ENCODE measurements at places on chromosomes 2 and 18.

DNA sequence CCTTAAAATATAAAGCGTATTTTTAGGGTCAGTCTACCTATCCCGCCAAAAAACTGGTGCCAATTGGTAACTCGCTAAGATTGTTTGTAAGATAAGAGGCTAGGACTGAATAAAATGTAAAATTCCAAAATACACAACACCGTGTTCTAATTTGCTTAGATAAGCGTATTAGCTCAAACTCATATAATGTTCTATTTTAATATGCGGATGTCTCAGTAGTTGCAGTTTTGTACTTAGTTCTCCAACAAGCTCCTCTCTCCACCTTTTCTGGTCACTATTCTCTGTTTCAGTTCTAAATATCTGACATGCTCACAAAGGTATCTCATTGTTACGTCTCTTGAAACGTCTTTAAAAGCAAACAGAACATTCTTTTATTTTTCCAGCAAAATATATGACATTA, 24.0 kb downstream of the NETO1 start:
- no peak for DNase-seq

DNA sequence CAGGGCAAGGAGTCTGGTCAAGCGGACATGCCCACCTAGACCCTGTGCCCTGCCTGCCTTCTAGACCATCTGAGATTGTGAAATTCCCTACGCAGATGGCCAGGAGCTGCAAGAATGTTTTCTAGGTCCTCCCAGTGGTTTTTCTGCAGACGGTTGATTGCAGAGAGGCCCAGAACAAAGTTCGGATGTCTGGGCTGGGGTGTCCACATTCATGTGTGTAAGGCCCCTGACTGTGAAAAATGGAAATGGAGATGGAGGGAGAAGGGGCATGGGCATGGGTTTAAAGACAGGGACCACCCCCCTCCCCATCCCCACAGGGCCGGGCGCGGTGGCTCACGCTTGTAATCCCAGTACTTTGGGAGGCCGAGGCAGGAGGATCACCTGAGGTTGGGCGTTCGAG, 11.8 kb downstream of the ARHGAP25 start:
- no peak for DNase-seq

DNA sequence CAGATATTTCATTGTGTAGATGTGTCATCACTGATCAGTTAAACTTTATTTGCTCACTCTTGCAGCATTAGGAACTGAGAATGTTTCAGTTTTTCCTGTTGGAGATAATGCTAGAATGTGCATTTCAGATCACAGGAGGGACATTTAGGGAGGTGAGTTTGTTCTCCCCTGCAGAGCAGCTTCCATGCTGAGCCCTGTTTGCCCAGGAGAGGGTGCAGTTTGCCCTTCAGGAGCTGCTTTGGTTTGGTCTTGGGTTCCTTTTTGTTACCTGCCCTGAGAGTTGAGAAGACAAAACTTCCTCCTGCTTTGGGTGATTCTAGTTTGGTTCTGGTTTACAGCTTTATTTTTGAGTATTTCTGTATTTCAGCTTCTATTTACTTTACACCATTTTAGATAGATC, 49.9 kb downstream of the DGKD start:
- peak; percentile 69 for DNase-seq

- DNase-seq, result peak; percentile 73
Measured at GRCh38 chr18:63970809-63971205, 926 bp downstream of the SERPINB8 start.

DNA sequence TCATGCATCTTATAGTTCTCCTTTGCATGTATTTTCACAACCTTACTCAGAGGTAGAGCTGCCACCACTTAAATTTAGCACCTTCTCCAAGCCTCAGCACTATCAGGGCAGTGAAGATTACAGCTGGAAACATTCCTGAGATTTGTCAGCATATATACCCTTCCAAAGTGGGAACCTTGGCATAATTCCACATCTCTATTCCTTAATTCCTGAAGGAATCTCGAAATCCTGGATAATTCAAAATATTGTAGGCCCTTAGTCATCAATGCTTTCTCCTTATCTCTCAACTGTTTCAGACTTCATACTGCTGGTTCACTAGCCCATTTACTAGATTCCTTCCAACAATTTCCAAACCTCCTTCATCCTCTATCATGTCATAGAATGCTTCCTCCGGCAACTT, 87.4 kb downstream of the ITSN2 start:
- no peak for DNase-seq

DNA sequence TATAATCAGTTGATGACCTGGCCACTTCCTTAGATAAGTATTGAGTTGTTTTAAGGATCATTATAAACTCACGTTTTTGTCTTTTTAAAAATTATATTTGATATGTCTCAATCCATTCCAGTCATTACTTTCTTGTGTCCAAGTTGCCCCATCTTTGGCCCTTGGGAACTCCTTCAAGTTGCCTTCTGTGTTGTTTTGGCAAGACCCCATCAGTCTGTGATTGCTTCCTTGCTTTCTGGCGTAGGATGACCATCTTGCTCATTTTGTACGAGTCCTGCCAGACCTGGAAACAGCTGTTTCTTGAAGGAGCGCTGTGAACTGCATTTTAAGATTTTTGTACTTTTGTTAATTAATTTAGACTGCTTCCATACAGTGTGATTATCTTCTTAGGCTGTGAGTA, 68.9 kb upstream of the ITM2C start:
- DNase-seq, result no peak

DNA sequence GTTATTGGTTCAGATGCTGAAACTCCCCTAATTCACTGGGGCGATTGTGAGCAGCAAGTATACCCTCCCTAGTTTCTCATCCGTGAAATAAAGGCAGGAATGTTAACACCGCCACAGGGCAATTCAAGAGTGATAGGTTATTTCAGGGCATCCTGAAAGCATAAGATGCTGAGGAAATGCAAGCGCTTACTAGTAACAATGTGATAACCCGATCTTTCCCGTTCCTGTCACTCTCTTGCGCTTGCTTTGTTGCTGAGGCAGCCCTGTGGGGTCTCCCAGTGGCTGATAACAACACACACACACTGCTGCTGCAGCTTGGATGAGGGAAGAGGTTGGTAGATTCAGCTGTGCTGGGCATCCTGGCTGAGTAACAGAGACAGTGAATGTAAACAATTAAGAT, 259.3 kb downstream of the AGPS start:
- no peak for DNase-seq

DNA sequence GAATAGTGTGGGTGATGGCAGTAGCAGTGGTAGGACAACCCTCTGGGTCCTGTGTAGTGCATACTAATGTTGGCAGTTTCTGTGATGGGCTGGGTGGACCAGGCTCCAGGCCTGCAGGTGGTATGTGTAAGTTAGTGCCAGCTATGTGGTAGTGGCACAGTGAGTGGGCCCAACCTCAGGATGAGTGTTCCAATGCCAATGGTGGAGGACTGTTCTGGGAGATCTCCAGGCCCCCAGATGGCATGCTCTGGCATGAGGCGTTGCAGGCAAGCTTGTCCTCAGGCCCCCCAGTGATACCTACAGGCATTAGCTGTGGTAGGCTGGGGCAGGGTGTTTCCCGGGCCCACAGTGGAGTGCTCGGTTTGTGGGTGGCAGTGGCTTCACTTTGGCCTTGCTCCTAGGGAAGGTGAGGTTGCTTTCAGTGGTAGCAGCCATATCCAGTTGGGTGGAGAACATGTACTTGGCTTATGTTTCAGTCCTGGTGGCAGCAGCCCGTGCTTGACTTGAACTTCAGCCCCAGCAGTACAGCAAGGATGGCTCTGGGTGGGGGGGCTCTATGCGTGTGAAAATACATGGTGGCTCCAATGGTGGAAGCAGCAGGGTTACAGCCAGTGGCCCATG, 32.4 kb downstream of the TEX51 start:
- no peak for DNase-seq

GRCh38 chr2:241558532-241559322, at the start of gene BOK:
TSS of gene BOK (plus strand) at chr2:241558745. CDS start at chr2:241559484, 739 bp downstream.
- DNase-seq, result peak; percentile 85

DNA sequence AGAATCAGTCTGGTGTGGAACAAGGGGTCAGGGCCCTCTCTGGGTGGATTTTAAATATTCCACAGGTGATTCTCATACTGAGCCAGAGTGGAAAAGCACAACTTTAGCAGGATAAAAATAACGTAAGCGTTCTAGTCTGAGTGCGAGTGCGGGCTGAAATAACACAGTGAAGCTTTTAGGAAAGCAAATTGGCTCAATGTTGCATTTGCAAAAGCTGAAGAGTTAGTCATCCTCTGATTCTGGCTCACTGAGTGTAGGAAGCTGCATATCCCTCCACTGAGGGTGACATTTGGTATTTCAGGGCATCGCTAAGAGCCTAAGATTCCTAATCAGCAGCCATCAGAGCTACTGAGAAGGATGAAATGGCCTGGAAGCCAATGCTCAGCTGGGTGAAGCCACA, 134.7 kb downstream of the RIF1 start:
- DNase-seq, result no peak

DNA sequence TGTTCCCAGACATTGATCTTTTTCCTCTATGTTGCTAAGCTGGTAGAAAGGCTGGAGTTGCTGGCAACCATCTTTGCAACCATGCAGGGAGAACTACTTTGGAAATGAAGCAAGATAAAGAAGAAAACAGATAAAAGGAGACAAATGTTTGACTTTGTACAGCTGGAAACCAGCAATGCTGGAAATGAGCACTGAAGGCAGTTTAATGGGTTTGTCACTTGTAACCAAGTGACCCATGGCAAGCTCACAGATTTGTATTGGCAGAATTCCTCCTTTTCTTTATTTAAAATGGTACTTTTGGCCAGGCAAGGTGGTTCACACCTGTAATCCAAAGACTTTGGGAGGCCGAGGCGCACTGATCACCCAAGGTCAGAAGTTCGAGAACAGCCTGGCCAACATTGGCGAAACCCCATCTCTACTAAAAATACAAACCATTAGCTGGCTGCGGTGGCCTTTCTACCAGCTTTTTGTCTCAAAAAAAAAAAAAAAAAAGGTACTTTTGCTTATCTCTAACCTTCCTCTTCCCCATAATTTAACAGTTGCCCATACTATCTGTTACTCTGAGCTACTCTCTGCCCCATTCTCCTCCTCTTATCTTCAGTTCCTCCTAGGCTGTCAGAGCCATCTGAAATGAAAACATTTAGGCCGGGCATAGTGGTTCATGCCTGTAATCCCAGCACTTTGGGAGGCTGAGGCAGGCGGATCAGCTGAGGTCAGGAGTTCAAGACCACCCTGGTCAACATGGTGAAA, 2.0 kb upstream of the BOLA3 start:
- DNase-seq, result no peak

DNA sequence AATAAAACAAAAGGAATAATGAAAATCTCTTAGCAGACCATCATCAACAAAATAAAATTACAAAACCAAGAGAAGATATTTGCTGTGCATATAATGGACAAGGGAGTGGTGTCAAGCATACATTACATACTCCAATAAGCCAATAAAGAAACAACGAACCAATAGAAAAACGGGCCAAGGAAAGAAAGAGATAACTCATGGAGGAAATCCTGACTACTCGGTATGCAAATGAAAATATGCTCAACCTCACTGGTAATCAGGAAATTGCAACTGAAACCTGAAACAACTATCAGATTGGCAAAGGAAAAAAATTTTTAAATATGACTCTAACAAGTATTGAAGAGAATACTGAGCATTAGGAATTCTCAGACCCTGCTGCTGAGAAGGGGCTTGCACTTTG, 84.7 kb downstream of the BCL2 start:
- DNase-seq, result no peak

DNA sequence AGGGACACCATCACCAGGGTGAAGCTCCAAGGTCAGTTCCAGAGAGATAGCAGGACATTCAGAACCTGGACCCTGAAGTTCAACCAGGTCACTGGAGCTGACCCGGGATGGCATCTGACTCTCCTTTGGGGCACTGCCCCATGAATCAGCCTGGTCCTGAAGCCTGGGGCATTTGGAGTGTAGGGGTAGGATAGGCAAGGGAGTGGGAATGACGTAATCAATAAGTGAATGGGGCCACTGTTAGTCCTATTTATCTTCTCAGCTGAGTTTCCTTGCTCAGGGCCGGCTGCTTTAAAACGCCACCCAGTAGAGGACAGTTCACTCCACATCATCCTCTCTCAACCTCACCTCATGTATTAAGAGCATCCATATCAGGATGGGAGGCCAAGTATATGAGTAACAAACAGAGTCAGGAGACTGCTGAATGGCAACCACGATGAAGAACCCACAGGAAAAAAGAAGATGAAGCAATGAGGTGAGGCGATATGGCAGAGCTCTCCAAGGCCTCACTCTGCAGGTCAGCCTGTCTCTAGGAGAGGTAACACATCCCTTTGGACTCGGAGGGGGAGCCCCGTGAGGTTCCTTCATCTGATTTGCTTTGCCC, 1.8 kb upstream of the RFX8 start:
- no peak for DNase-seq

GRCh38 chr18:39840406-39840805, 2114.6 kb upstream of the PIK3C3 start:
- peak; percentile 26 for DNase-seq

- no peak for DNase-seq
Measured at GRCh38 chr2:191234376-191234775, 10.8 kb upstream of the MYO1B start.

GRCh38 chr2:99573634-99574251, 83.9 kb upstream of the REV1 start:
- DNase-seq, result no peak

DNA sequence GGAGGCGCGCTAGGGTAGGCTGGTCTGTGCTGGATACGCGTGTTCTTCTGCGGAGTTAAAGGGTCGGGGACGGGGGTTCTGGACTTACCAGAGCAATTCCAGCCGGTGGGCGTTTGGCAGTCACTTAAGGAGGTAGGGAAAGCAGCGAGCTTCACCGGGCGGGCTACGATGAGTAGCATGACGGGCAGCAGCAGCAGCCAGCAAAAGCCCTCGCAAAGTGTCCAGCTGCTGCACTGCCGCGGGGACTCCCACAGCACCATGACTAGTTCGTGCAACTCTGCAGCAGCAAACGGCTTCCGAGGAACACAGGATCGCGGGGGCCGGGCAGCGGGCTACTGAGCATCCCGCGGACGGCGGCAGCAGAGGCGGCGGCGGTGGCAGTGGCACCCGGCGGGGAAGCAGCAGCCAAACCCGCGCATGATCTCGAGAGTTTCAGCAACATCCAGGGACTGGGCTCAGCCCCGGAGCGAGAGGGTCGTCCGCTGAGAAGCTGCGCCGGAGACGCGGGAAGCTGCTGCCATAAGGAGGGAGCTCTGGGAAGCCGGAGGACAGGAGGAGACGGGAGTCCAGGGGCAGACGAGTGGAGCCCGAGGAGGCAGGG, 368 bp downstream of the TMEFF2 start:
- DNase-seq, result peak; percentile 15

- DNase-seq, result no peak
Measured at GRCh38 chr18:11514267-11514666, 95.1 kb upstream of the SLC35G4 start.

GRCh38 chr2:222241128-222241870, 57.5 kb downstream of the PAX3 start:
- no peak for DNase-seq

GRCh38 chr18:76493213-76494161, 1.6 kb downstream of the ZNF516 start:
- DNase-seq, result peak; percentile 50

GRCh38 chr18:22465859-22466457, 48.2 kb upstream of the CTAGE1 start:
- peak; percentile 97 for DNase-seq

GRCh38 chr2:133789743-133790142, 221.5 kb upstream of the NCKAP5 start:
- DNase-seq, result no peak
